D341Med (cell line): ENCODE measurements at places on chromosomes 5 and 9.

DNA sequence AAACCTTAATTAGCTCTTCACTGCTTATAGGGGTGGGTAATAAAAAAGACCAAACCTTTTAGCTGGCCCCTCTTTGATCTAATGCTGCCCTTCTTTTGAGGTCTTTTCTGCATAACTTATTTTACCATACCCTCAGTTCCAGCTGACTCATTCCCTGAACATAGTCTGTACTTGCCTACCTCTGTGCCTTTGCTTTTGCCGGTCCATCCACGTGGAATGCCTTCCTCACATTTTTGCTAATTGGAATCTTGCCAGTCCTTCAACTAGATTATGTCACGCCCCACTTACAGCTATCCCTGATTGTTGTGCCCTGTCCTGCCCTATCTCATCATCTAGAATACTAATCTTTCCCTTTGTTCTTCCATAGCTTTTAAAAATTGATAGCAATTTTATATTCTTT lies 44.2 kb downstream of the FAF2 start:
- no peak for DNase-seq

DNA sequence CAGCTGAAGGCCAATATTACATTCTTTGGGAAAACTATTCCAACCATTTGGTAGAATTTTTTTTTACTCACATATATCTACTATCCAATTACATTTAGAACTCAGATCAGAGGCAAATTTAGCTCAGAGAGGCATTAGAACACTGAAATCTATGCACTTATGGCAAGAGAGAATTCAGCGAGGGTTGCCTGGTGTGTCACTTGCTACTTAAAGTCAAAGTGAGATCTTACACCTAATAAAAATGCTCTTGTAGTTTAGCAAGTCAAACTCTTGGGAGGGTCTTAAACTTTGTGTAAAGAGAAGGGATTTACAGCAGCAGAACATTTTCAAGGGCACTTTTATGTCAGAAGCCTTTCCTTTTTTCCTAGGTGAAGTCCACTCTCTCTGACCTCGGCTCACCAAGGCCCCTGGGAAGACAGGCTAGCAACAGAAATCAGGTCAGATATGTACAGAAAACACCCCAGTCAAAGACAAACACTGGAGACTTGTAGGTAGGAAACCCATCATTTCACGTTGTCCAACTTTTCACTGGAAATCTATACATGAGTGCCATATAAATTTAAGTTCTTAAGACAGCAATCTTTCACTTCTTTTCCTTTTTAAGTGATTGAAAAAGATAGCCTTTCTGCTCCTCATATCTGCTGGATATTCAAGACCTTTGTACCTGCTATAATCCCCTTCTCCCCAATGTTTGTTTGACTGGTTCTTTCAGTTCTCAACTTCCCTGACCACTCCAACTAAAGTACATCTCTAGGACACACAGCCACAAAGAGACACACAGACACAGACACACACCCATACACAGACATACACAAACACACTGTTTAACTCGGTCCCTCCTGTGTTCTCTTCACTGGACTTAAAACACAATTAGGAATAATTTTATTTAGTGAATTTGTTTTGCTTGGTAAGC lies 635.8 kb downstream of the PDE4D start:
- DNase-seq: no peak

- DNase-seq: no peak
Measured at GRCh38 chr9:13324988-13325387, 45.5 kb upstream of the MPDZ start.

- DNase-seq: no peak
Measured at GRCh38 chr5:169549453-169550100, 34.0 kb upstream of the SPDL1 start.

GRCh38 chr5:167916261-167916691 lies 375.2 kb upstream of the WWC1 start:
- DNase-seq: no peak

- DNase-seq: no peak
Measured at GRCh38 chr9:91813176-91813795, 136.7 kb downstream of the ROR2 start.

- no peak for DNase-seq
Measured at GRCh38 chr9:108924466-108924865, 9.5 kb downstream of the ELP1 start.

- no peak for DNase-seq
Measured at GRCh38 chr5:173094012-173094661, 38.0 kb downstream of the CREBRF start.
